Mesothelial cell of epicardium (in vitro differentiated cells): ENCODE measurements at places on chromosomes 6 and 20.

DNA sequence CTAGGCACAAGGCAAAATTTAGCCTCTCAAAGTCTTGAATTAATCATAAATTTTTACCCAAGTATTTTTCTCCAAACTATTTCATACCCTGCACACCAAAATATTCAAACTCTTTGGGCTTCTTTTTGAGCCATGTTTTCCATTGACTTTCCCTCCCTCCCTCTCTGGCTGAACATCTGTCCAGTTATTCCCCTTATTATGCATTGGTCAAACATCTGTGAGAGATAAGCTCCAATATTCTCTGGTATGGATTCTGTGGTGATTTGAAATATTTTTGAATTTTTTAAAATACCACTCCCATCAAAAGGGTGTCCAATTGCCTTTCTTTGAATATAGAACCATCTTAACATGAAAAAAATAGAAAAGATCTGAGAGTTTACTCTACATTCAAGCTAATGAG is 244.2 kb downstream of the RFPL4B start:
- DNase-seq: no peak
- H3K4me1 ChIP-seq: peaks cover 1% of the 10 kb centered on the region
- peaks cover 5% of the 10 kb centered on the region for H3K36me3 ChIP-seq
- H3K4me3 ChIP-seq: no peak overlapping the region

GRCh38 chr20:57735831-57736737 is 26.3 kb upstream of the PMEPA1 start:
- no peak overlapping the region for H3K4me3 ChIP-seq
- H3K27ac ChIP-seq: no peak overlapping the region
- no peaks in the 10 kb centered on the region for H3K36me3 ChIP-seq

- H3K36me3 ChIP-seq: no peaks in the 10 kb centered on the region
- H3K4me1 ChIP-seq: peaks cover 29% of the 10 kb centered on the region
- no peak for DNase-seq
- no peaks in the 10 kb centered on the region for H3K27me3 ChIP-seq
These were observed 33.0 kb upstream of the PTCHD4 start for GRCh38 chr6:48144021-48144420.

DNA sequence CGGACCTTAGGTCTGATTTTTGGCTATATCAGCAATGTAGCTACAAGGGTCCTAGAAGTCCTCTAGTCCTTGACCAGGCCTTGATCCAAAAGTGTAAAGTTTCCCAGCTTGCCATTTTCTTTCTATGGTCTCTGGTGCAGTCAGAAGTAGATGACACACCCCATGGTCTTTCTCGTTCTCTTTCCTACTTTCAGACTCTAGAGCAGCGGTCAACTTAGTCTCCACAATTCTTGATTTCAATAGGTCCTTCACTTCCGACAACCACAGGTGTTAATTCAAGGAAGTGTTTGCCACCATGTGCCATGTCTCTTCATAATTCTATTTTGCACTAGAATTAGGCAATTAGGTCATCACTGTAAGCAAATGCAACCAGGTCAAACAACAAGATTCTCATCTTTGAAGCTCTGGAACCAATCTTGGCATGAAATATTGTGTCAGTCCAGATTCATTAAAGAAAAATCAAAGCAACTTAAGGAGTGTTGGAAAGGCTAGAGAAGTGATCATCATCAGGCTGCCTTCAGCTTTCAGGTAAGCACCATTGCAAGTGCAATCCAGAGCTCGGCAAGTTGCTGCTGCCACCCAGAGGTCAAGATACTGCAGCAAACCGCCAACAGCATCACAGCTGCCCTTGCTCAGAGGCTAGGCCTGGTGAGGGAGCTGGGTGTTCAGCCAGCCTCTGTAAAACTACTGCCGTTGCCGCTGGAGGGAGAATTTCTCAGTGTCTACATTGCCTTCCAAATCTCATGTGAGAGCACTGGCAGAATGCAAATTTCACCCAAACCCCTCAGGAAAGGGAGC is 5.6 kb upstream of the SYNE1 start:
- no peak overlapping the region for H3K4me3 ChIP-seq
- peaks cover 4% of the 10 kb centered on the region for H3K4me1 ChIP-seq
- peaks cover 18% of the 10 kb centered on the region for H3K27me3 ChIP-seq
- no peaks in the 10 kb centered on the region for H3K36me3 ChIP-seq
- DNase-seq: no peak
- no peak overlapping the region for H3K27ac ChIP-seq

DNA sequence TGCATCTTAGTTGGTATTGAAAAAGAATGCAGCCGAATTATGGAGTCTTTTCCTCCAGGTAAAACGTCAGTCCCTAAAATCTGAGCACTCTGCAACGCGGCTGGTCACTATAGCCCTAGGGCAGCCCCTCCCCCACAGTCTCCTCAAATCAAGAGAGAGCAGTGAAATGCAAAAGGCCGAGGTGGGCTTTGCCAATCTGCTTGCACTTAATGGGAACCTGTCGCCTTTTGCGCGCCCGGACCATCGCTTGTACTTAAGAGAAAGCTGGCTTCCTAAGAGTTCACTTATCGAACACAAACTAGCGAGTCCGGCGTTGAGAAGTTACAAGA is 447 bp downstream of the MCM3 start:
- H3K27me3 ChIP-seq: no peaks in the 10 kb centered on the region
- H3K4me1 ChIP-seq: peaks cover 24% of the 10 kb centered on the region
- no peak overlapping the region for H3K27ac ChIP-seq
- no peak for DNase-seq

- no peak overlapping the region for H3K27ac ChIP-seq
- H3K36me3 ChIP-seq: peaks cover 36% of the 10 kb centered on the region
- no peaks in the 10 kb centered on the region for H3K4me1 ChIP-seq
- no peaks in the 10 kb centered on the region for H3K27me3 ChIP-seq
- DNase-seq: no peak
These were observed 8.7 kb downstream of the PLAGL1 start for GRCh38 chr6:143999406-143999805.

DNA sequence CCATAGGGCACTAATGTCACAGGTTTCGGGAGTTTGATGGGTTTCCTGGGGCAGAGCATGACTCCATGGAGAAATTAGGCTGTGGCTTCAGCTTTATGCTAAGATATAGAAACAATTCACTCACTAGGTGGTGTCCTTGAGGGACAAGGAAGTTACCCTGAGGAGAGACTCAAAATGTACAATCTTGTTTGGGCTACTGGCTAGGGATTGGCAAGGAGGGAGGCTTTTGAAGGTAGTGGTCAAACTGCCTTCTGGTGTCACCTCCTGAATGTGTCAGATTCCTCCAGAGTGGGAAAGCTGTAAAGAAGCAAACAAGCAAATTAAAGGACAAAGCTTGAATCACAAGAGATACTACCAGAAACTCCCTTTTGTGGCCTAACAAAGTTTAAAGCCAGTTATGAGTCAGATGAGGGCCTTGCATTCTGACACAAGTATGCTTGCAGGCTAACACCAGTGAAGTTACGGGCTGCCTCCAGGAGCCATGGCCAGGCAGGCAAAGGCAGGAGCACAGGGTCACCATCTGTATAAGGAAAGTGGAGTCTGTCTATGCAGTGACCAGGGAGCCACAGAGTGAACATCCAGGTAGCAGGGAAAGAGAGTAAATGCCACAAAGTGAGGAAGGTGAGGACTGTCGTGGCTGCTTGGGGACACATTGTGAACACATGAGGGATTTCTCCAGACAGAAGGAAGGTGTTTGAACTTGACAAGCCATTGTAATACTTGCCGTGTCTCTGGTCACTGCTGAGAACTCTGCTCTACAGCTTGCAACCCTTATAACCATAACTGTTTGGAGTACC is 107.7 kb upstream of the DTNBP1 start:
- no peak overlapping the region for H3K27ac ChIP-seq
- peaks cover 14% of the 10 kb centered on the region for H3K4me1 ChIP-seq
- no peaks in the 10 kb centered on the region for H3K27me3 ChIP-seq
- no peak for DNase-seq
- no peak overlapping the region for H3K4me3 ChIP-seq

- no peaks in the 10 kb centered on the region for H3K27me3 ChIP-seq
- no peaks in the 10 kb centered on the region for H3K36me3 ChIP-seq
- H3K4me1 ChIP-seq: no peaks in the 10 kb centered on the region
- DNase-seq: no peak
- H3K27ac ChIP-seq: no peak overlapping the region
These were observed 286.2 kb upstream of the QKI start for GRCh38 chr6:163128324-163128723.

DNA sequence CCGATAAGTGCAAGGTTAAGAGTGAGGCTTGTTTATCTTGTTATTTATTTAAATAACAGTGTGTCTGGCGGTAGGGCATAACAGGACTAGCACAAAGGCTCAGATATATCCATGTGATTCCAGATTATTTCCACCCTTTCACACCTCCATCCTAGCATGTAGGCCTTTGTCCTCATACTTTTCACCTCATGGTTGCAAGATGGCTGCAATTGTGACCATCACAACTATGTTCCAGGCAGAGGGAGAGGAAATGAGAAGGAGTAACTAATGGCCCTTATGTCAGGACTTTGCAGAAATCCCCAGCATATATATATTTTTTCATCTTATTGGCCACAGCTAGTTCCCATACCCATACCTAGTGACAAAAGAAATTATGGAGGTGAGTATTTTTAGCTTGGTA is 23.5 kb upstream of the RALY start:
- H3K27ac ChIP-seq: no peak overlapping the region
- H3K4me3 ChIP-seq: no peak overlapping the region
- no peaks in the 10 kb centered on the region for H3K27me3 ChIP-seq
- no peaks in the 10 kb centered on the region for H3K4me1 ChIP-seq
- DNase-seq: no peak

- peaks cover 2% of the 10 kb centered on the region for H3K36me3 ChIP-seq
- DNase-seq: no peak
- peaks cover 17% of the 10 kb centered on the region for H3K4me1 ChIP-seq
- no peak overlapping the region for H3K4me3 ChIP-seq
- H3K27me3 ChIP-seq: no peaks in the 10 kb centered on the region
- no peak overlapping the region for H3K27ac ChIP-seq
These were observed 181.2 kb upstream of the TNFAIP3 start for GRCh38 chr6:137685798-137686375.

- H3K4me1 ChIP-seq: no peaks in the 10 kb centered on the region
- peaks cover 18% of the 10 kb centered on the region for H3K27me3 ChIP-seq
- H3K36me3 ChIP-seq: no peaks in the 10 kb centered on the region
- no peak overlapping the region for H3K27ac ChIP-seq
- no peak for DNase-seq
These were observed 317.8 kb downstream of the CDH4 start for GRCh38 chr20:61569825-61570224.

- peaks cover 14% of the 10 kb centered on the region for H3K4me1 ChIP-seq
- peak overlapping the region; percentile 58 for H3K27ac ChIP-seq
- no peak for DNase-seq
- H3K36me3 ChIP-seq: no peaks in the 10 kb centered on the region
- no peaks in the 10 kb centered on the region for H3K27me3 ChIP-seq
- H3K4me3 ChIP-seq: no peak overlapping the region
These were observed 23.1 kb upstream of the TCP11 start for GRCh38 chr6:35164277-35164676.
